ENCODE measurements at places on chromosomes 2 and 18.

DNA sequence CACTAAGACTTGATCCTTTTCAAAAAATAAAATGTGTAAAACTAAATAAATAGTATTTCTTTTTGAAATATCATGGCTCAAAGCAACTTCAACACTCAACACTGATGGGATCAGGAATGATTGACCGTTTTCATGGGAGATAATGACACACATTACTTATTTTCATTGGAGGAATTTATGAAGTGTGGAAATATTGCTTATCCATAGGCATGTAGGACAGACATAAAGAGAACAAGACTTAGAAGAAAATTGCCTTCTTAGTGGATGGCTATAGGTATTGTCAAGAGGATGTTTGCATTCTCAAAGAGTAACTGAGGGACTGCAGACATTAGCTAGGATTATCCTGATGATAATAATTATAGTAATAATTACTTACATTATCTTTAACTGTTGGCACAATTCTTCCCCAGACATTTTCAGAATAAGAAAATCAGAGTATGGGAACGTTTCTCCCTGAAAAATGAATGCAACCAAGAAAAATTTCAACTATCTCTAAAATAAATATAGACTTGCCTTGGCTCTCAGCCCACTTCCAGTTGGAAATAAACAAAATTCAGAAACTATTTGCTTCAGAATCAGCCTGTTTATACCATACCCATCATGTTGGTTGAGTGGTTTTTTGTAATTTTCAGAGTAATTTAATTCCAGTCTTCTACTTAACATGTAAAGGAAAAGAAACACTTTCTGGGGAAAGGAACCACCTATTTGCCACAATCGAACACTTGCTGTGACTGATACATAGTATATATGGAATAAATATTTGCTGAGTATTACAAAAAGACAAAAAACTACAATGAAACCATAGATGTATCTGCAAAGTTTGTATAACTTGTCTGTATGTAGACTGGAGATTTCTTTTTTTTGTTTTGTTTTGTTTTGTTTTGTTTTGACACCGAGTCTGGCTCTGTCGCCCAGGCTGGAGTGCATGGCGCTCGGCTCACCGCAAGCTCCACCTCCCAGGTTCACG lies 165.7 kb downstream of the TMX3 start:
- no peak for DNase-seq

DNA sequence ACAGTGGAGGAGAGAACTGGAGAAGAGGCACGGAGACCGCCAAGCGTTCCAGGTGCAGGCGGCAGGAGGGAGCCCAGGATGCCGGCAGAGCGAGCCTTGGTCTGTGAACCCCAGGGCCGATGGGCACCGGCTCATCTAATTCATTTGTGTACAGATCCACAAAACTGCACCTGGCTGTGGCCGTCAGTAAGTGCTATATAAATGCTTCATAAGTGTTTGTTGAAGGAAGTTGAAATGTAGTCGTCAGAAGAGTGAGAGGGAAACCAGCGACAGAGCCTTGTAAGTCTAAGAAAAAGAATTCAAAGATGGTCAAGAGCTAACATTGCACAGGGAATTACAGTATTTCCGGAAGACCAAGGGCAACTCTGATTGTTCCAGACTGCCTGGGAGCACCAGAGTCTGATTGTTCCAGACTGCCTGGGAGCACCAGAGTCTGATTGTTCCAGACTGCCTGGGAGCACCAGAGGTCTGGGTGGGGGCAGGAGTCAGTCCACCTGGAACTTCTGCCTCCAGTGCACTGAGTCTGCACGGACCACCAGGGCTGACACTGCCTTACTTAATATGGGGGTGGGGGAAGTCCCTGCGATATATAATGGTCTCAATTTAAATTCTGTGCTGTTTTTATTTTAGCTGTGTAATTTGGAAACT lies 112.3 kb downstream of the BCL2 start:
- no peak for DNase-seq

- DNase-seq = no peak
Measured at GRCh38 chr18:31884020-31884419, 58.9 kb downstream of the TRAPPC8 start.

GRCh38 chr2:46072101-46072820 lies 224.9 kb upstream of the EPAS1 start:
- DNase-seq = no peak

DNA sequence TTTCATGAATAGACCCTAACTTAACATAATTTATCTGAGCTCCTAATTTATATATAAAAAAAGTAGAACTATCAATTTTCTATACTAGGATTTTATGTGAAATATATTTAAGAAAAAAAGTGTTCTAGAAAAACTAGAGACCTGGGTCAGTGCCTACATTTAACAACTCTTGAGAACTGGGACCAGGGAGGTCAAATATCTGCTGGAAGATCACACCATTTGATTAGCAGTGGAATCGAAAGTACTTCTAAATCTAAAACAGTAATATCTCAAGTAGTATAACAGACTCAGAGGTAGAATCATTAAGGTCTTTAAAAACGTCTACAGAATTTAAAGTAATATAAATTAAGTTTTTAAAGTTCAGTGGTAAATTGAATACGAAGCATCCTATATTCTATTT lies 34.6 kb downstream of the PPP3R1 start:
- DNase-seq = no peak

DNA sequence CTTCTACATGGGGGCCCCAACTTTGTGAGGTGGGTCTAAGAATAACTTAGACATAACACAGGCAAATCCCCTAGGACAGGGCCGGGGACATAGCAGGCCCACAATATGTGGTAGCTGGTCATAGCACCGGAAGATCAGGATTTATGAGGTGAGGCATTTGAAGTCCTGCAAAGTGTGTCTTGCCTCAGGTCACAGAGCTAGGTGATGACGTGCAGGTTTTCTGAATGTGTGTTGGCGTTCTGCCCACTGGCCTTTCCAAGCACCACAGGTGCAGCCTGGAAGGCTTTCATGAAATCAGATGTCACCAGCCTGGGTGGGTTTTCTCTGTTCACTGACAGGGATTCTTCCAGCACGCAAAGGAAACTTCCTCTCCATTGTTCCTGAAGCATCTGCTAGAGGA lies 119.1 kb downstream of the LRATD1 start:
- DNase-seq = no peak

GRCh38 chr2:217899231-217900009 lies 103.4 kb downstream of the TNS1 start:
- DNase-seq = no peak

DNA sequence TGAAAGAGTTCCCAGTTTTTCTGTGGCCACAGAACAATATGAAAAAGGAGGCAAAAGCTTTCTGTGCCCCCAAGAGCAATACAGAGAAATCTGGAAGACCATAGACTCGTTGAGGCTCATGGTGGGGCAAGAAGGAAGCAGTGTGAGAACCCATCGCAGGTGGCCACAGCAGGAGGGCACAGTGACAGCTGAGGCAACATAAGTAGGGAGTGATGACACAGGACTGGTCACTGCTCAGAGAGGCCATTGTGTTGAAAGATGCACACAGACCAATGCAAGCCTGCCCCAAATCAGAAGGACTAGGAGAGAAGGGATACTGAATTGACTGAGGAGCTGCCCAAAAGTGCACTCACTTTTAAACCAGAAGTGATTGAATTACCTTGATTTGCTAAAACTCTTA lies 483.6 kb downstream of the EPHA4 start:
- DNase-seq = no peak

DNA sequence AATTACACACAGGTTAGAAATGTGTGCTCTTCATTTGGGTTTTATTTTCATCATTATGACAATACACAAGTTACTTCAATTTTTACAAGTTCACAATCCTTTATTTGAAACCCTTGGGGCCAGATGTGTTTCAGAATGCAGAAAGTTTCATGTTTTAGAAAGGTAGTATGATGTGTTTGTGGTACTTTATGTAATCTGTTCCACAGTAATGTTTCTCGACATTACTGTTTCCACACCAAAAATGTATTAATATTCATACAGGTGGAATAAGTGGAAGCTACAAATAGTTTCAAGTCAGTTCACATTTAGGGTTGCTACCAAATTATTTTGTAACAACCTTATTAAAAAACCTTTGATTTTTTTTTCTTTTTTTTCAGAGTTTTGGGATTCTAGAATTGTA lies 10.4 kb downstream of the UBE2E3 start:
- DNase-seq = no peak

DNA sequence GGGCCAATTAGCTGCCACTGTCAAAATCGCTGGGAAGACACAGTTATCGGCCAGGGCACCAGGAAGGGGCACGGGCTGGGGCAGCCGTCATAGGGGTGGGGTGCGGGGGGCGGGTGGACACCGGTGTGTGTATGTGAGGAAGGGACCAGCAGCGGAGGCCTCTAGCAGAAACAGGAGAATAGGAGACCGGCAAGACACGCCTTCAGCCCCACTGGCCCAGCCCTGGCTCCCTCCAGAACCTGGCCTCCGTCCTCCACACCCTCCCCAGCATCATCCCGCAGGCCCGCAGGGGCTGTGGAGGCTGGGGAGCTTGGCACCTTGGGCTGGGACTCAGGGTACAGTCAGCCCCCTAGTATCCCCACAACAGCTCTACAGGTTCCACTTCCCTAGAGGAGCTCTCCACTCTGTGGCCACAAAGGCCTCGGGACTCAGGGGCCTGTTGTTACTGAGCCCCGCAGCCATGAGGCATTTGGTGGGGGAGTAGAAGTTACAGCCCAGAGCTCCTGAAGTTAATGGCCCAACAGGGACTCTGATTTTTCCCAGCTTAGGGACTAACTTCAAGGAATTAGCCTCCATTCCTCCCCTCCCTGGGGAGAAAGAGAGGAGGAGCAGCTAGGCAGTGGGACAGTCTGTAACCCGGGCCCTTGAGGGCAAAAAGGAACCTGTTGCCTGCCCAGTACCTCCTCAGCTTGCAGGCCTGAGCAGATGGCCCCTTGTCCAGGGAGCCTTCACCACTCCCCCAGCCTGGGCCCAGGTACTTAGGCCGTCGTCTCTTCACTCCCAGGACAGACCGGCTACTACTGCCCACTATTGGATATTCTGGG lies 19.9 kb downstream of the SH2D6 start:
- DNase-seq = no peak

DNA sequence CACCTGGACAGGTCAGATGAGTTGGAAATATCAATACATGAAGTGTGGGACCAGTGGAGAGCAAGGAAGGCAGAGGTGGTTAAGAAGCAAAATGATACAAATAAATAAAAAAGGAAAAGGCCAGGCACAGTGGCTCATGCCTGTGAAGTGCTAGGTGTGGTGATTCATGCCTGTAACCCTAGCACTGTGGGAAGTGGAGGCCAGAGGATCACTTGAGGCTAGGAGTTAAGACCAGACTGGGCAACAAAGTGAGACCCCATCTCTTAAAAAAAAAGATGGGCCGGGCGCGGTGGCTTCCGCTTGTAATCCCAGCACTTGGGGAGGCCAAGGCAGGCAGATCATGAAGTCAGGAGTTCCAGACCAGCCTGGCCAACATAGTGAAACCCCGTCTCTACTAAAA lies 2.9 kb downstream of the STON1 start:
- no peak for DNase-seq

- DNase-seq = no peak
Measured at GRCh38 chr2:127185093-127185492, 35.0 kb downstream of the CYP27C1 start.

DNA sequence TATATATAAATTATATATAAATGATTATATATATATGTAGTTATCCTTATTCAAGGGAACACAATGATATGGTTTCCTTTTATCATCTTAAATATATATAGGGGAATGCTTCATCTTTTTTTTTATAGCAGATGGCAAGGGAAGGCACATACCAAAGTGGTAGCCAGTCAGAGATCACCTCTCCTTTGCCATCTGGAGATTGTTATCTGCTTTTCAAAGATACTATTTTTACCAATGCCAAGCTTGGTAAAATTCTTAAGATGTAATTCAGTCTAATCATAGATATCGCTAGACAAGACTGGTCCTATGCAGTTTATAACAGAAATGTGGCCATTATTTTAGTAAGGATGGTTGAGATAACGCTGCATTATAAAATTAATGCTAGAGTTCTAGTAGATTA lies 64.7 kb upstream of the DSEL start:
- no peak for DNase-seq

GRCh38 chr2:132416723-132417395 lies at the start of gene GPR39:
TSS of gene GPR39 (plus strand) at chr2:132416805.
- no peak for DNase-seq

DNA sequence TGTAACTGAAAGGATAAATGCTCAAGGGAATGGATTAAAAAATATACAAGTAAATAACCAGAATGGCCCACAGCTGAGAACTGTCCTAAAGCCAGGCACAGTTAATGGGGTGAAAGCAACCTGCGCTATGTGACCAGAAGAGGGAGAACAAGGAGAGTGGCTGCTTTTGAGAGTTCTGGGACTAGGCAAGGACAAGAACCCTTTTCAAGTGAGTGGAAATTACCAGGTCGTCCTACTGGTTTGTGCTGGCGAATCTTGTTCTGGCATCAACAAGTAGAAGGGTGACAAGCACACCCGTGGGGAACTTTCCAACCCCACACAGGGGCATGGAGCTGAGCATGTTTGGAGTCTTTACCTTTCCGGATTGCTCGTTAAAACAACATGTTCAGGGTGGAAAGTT lies 82.8 kb downstream of the TMEM17 start:
- DNase-seq = no peak

DNA sequence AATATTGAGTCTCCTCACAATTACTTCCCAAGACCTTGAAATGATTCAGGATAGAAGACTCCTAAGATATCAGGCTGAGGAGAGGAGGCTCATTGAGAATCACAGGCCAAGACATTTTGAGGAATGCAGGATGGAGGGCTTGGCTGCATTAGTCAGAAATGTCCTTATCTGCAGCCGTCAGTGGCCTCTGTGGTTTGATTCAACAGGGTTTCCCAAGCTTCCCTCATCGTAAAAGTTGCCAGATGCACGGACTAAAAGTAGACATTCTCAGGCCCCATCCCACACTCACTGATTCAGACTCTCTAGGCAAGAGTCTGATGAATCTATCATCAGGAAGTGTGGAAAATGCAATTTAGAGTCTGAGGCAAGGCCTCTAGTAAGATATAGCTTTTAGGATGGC lies 34.0 kb upstream of the TMEM178A start:
- no peak for DNase-seq

DNA sequence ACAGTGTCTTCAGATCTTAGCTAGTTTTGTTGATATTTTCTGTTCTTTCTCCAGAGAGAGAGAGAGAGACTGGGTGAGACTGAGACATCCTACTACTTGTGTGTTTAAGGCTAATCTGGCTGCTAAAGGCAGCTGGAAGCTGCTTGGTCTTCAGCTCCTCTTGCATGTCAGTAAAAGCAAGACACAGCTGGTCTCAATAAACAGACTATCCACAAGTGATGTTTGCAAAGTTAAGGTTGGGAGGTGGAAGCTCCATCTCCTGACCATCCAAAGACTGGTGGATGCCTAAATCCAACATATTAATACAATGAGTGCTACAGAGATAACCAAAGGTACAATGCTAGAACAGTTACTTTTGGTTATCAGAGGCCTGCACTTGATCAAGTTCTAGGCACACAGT lies 17.8 kb downstream of the ERFE start:
- no peak for DNase-seq

DNA sequence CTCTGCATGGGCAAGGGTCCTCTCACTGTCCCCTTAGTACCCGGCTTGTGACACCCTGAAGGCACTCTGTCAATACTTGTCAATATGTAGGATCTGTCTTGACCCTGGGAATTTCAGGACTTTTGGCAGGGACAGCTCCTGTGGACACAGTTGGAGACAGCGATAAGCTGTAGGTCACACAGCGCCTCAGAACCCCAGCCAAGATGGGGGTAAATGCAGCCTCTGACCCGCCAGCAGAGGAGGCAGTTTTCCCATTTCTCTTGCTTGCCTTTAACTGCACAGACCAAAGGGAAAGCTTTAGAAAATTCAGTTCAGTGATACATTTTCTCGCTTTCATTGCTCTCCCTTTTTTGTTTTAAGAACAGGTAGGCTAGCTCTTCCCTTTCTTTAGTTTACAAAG lies 54.8 kb upstream of the KLHL29 start:
- no peak for DNase-seq

- DNase-seq = no peak
Measured at GRCh38 chr2:55102056-55102812, 52.0 kb upstream of the RTN4 start.
